Glutamatergic neuron (in vitro differentiated cells): ENCODE measurements at places on chromosomes 2 and 18.

- no peaks in the 10 kb centered on the region for H3K36me3 ChIP-seq
- peaks cover 11% of the 10 kb centered on the region for H3K27me3 ChIP-seq
- DNase-seq = no peak
- H3K27ac ChIP-seq = peak overlapping the region; percentile 62
- peaks cover 51% of the 10 kb centered on the region for H3K4me1 ChIP-seq
- H3K4me3 ChIP-seq = no peak overlapping the region
These were observed 36.9 kb downstream of the CRACDL start for GRCh38 chr2:98899041-98899702.

- no peaks in the 10 kb centered on the region for H3K36me3 ChIP-seq
- no peak for DNase-seq
- H3K4me3 ChIP-seq = no peak overlapping the region
- no peak overlapping the region for H3K27ac ChIP-seq
These were observed 713.1 kb upstream of the SOX11 start for GRCh38 chr2:4979111-4979510.

DNA sequence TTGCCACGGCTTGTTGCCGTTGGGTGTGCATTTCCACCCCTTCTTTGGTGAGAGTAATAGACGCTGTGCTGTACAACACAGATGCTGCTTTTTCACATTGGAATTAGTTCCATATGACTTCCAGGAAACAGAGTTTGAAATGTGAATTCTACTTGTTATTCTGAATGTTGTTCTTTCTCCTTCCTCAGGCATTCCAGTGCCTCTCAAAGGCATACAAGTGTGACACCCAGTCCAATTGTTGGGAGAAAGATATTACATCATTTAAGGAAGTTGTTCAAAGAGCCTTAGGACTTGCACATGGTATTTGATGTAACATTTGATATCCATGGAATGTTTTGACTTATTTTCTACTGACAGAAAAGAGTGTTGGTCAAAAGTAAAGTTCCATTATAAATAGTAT is 134.4 kb upstream of the LTBP1 start:
- DNase-seq = no peak
- H3K4me3 ChIP-seq = no peak overlapping the region
- H3K27me3 ChIP-seq = no peaks in the 10 kb centered on the region
- H3K4me1 ChIP-seq = no peaks in the 10 kb centered on the region

DNA sequence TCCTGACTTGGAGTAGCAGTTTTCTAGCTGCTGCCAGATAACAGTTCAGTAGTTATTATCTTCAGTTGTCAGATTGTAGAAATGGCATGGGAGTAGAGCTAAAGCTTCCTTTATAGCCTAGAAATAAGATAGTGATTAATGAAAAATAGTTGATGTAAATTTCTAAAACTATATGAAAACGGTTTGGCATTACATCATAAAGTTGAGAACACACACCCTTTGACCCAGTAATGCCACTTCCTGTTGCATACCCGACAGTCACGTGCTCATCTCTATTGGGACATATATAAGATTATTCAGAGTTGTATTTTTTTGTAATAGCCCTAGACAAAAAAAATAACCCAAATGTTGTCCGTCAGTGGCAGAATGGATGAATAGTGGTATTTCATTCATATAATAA is 39.4 kb upstream of the ASB1 start:
- peaks cover 19% of the 10 kb centered on the region for H3K36me3 ChIP-seq
- peaks cover 3% of the 10 kb centered on the region for H3K4me1 ChIP-seq
- no peak for DNase-seq
- no peak overlapping the region for H3K27ac ChIP-seq

GRCh38 chr2:8004250-8004681 is 677.6 kb upstream of the ID2 start:
- H3K36me3 ChIP-seq = no peaks in the 10 kb centered on the region
- H3K4me1 ChIP-seq = peaks cover 12% of the 10 kb centered on the region
- no peaks in the 10 kb centered on the region for H3K27me3 ChIP-seq
- H3K4me3 ChIP-seq = no peak overlapping the region
- no peak for DNase-seq

- no peaks in the 10 kb centered on the region for H3K4me1 ChIP-seq
- H3K36me3 ChIP-seq = no peaks in the 10 kb centered on the region
These were observed 8.7 kb upstream of the ERMN start for GRCh38 chr2:157334335-157334734.

- peaks cover 7% of the 10 kb centered on the region for H3K27me3 ChIP-seq
- peaks cover 34% of the 10 kb centered on the region for H3K4me1 ChIP-seq
- no peak overlapping the region for H3K4me3 ChIP-seq
- peak overlapping the region; percentile 68 for H3K27ac ChIP-seq
- DNase-seq = no peak
These were observed 62.0 kb downstream of the REEP1 start for GRCh38 chr2:86275384-86275799.

- peaks cover 40% of the 10 kb centered on the region for H3K4me1 ChIP-seq
- peak overlapping the region; percentile 76 for H3K27ac ChIP-seq
- no peaks in the 10 kb centered on the region for H3K36me3 ChIP-seq
- peak overlapping the region; percentile 64 for H3K4me3 ChIP-seq
These were observed 366.7 kb downstream of the LRATD1 start for GRCh38 chr2:14999114-14999661.

GRCh38 chr2:26583381-26583911 is 57.7 kb downstream of the CIB4 start:
- no peaks in the 10 kb centered on the region for H3K36me3 ChIP-seq
- H3K4me1 ChIP-seq = no peaks in the 10 kb centered on the region
- no peak overlapping the region for H3K4me3 ChIP-seq

- no peaks in the 10 kb centered on the region for H3K27me3 ChIP-seq
- no peaks in the 10 kb centered on the region for H3K36me3 ChIP-seq
- H3K27ac ChIP-seq = no peak overlapping the region
- no peak for DNase-seq
- H3K4me3 ChIP-seq = no peak overlapping the region
These were observed 21.1 kb downstream of the ARHGAP15 start for GRCh38 chr2:143150287-143150686.

- no peak for DNase-seq
- no peaks in the 10 kb centered on the region for H3K27me3 ChIP-seq
- no peaks in the 10 kb centered on the region for H3K36me3 ChIP-seq
- H3K4me1 ChIP-seq = peaks cover 6% of the 10 kb centered on the region
- H3K4me3 ChIP-seq = no peak overlapping the region
These were observed 117.4 kb downstream of the LRATD1 start for GRCh38 chr2:14749884-14750283.

DNA sequence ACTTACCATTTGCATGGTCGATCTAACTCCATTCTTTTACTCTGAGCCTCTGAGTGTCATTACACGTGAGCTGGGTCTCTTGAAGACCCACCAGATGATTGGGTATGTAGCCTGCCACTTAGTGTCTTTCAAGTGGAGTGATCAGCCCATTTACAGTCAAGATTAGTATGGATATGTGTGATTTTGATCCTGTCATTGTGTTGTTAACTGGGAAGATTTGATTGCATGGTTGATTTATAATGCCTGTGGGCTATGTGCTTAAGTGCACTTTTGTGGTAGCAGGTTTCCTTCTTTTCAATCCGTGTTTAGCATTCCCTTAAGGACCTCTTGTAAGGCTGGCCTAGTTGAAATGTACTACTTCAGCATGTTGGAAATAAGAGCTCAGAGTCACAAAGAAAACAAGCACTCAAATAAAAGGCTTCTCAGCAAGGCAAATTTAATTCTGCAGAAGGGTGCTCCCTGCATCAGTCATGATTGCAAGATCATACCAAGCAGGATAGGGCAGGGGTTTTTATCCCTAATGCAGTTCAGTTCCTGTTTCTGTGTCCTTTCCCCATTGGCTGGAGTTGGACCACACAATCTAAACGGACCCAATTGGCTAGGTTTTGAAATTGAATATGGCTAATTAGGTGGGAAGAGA is 230.7 kb upstream of the SYT4 start:
- H3K4me3 ChIP-seq = no peak overlapping the region
- H3K27me3 ChIP-seq = no peaks in the 10 kb centered on the region
- no peaks in the 10 kb centered on the region for H3K4me1 ChIP-seq
- no peaks in the 10 kb centered on the region for H3K36me3 ChIP-seq
- DNase-seq = no peak

GRCh38 chr2:84643991-84644390 is 127.7 kb downstream of the DNAH6 start:
- no peak overlapping the region for H3K4me3 ChIP-seq
- H3K36me3 ChIP-seq = no peaks in the 10 kb centered on the region
- no peaks in the 10 kb centered on the region for H3K4me1 ChIP-seq
- no peaks in the 10 kb centered on the region for H3K27me3 ChIP-seq
- H3K27ac ChIP-seq = no peak overlapping the region

DNA sequence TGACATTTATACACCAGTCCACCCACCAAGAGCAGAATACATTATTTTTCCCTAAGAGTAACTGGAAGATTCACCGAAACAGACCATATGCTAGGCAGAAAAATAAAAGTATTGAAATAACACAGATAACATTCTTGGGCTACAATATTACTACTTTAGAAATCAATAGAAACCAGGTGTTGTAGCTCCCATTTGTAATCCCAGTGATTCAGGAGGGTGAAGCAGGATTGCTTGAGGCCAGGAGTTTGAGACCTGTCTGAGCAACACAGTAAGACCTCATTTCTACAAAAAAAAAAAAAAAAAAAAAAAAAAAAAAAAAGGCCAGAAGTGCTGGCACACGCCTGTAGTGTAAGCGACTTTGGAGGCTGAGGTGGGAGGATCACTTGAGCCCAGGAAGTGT is 9.6 kb downstream of the ICA1L start:
- no peak overlapping the region for H3K4me3 ChIP-seq
- no peaks in the 10 kb centered on the region for H3K4me1 ChIP-seq
- H3K36me3 ChIP-seq = no peaks in the 10 kb centered on the region
- DNase-seq = no peak
- H3K27ac ChIP-seq = no peak overlapping the region

DNA sequence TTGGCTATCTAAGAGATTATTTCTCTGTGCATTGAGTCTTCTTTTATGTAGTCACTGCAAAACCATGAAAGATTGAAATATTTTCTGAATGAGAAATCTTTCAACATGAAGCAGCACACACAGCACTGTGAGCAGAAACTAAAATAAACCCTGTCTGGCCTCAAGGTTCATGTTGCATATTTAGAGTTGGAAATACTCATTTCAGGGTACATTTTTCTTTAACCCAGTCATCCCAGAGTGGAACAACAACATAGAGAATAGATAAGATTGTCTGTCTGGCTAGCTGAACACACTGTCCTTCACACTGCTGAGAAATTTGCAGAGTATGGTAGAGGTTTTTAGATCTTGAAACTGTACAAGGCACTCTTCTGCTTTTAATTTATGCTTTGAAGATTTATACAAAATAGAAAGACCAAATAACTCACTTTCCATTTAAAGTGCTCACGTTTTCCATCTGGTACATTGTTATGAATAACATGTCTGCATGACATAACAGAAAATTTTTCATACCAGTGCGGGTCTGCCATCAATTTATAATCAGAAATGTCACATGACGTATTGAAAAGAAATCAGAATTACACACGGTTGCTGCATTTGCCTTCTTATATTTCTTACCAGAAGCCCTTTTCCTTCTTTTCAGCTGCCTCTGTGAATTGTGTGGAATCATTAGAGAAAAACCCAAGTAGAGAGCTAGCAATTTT is 25.0 kb upstream of the FN1 start:
- H3K4me3 ChIP-seq = no peak overlapping the region
- H3K4me1 ChIP-seq = no peaks in the 10 kb centered on the region
- no peaks in the 10 kb centered on the region for H3K36me3 ChIP-seq
- no peak for DNase-seq
- no peak overlapping the region for H3K27ac ChIP-seq

DNA sequence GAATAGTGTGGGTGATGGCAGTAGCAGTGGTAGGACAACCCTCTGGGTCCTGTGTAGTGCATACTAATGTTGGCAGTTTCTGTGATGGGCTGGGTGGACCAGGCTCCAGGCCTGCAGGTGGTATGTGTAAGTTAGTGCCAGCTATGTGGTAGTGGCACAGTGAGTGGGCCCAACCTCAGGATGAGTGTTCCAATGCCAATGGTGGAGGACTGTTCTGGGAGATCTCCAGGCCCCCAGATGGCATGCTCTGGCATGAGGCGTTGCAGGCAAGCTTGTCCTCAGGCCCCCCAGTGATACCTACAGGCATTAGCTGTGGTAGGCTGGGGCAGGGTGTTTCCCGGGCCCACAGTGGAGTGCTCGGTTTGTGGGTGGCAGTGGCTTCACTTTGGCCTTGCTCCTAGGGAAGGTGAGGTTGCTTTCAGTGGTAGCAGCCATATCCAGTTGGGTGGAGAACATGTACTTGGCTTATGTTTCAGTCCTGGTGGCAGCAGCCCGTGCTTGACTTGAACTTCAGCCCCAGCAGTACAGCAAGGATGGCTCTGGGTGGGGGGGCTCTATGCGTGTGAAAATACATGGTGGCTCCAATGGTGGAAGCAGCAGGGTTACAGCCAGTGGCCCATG is 32.4 kb downstream of the TEX51 start:
- peaks cover 18% of the 10 kb centered on the region for H3K4me1 ChIP-seq
- peaks cover 12% of the 10 kb centered on the region for H3K36me3 ChIP-seq
- no peak overlapping the region for H3K27ac ChIP-seq
- no peak for DNase-seq
- H3K27me3 ChIP-seq = peaks cover 11% of the 10 kb centered on the region

- peaks cover 40% of the 10 kb centered on the region for H3K36me3 ChIP-seq
- H3K27me3 ChIP-seq = peaks cover 10% of the 10 kb centered on the region
- H3K4me3 ChIP-seq = peak overlapping the region; percentile 72
- DNase-seq = peak; percentile 72
These were observed 29.6 kb downstream of the MREG start for GRCh38 chr2:215983581-215984351.

DNA sequence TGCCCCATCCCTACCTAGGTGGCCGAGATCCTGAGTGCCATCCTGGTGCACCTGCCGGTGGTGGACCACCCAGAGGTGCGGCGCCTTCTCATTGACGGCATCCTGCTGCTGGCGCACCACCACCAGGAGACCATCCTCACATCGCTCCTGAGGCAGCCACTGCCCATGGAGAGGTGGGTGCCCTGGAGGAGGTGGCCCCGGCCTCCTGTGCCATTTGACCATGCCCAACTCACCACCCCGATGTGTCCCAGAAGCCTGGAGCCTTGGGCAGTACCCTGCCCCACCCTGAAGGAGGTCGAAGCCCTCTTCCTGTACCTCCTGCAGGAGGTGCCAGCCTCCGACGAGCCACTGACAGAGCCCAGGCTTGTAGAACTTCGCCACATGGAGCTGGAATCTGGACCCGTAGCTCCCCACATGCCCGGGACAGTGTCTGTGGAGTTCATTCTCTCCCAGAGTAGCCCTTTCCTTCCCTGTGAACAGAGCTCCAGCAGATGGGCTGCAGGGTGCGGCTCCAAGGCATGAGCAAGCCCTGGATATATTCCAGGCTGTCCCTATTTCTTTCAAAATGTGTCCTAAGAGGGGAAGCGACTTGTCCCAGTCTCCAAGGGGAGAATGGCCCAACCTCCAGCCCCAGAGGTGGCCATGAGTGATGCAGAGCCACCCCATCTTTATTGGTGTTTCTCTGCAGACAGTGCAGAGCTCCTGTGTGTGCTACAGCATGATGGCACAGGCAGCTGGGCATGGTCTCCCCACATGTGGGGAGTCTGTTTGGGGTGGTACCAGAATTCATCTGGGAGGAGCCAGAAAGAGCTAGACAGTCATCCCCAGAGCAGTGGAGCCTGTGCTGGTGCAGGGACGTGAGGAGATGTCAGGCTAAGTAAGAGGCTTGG is 34.2 kb downstream of the HJURP start:
- no peak for DNase-seq
- no peak overlapping the region for H3K4me3 ChIP-seq
- H3K36me3 ChIP-seq = no peaks in the 10 kb centered on the region
- peaks cover 3% of the 10 kb centered on the region for H3K4me1 ChIP-seq

- H3K4me1 ChIP-seq = no peaks in the 10 kb centered on the region
- H3K27me3 ChIP-seq = peaks cover 5% of the 10 kb centered on the region
- no peak overlapping the region for H3K27ac ChIP-seq
- peaks cover 15% of the 10 kb centered on the region for H3K36me3 ChIP-seq
- H3K4me3 ChIP-seq = no peak overlapping the region
These were observed 23.8 kb downstream of the MFSD6 start for GRCh38 chr2:190431907-190432306.

GRCh38 chr2:30789670-30790210 is 17.5 kb downstream of the CAPN13 start:
- H3K27me3 ChIP-seq = peaks cover 3% of the 10 kb centered on the region
- no peaks in the 10 kb centered on the region for H3K4me1 ChIP-seq
- no peak overlapping the region for H3K27ac ChIP-seq
- H3K4me3 ChIP-seq = no peak overlapping the region
- no peak for DNase-seq
